ENCODE measurements at places on chromosomes 11 and 22. TPM values are rescaled to one million over a fixed set of nuclear protein-coding genes. Genes with fewer than 3 reads are reported as not detected.

GUCY1A2 gene
- 0.13 TPM for total RNA-seq

TNNT3 gene
- total RNA-seq: 2.1 TPM

OR2AG2 gene
- total RNA-seq: under 0.01 TPM

SCGB1D2 gene
- total RNA-seq: not detected

XKR3 gene
- total RNA-seq: not detected
